Islet precursor cell (in vitro differentiated cells): ENCODE measurements at places on chromosomes 13 and 19.

DNA sequence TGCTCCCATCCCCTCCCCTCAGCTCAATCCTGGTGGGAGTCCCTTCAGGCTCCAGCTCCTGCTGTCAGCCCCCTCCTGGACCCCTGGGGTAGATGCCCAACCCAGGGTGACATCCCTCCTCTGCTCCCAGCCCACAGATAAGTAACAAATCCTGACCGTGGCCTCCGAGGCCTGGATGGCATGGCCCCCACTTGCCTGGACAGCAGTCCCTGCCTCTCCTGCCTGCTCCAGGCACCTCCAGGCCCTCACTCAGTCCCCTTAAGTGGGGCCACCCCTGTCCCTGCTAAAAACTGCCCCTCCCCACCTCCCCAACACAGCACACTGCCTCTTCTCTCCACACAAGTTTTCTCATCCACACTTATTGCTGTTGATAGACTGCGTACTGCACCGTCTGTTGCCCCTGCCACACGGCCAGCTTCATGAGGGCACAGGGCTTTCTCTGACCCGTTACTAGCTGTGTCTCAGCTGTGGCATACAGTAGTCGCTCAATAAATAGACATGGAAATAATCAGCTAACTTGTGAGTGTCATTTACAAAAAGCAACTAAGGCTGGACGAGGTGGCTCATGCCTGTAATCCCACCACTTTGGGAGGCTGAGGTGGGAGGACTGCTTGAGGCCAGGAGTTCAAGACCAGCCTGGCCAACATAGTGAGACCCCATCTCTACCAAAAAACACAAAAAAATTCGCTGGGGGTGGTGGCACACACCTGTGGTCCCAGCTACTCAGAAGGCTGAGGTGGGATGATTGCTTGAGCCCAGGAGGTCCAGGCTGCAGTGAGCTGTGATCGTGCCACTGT, 5.8 kb downstream of the CERS1 start:
- DNase-seq = no peak

DNA sequence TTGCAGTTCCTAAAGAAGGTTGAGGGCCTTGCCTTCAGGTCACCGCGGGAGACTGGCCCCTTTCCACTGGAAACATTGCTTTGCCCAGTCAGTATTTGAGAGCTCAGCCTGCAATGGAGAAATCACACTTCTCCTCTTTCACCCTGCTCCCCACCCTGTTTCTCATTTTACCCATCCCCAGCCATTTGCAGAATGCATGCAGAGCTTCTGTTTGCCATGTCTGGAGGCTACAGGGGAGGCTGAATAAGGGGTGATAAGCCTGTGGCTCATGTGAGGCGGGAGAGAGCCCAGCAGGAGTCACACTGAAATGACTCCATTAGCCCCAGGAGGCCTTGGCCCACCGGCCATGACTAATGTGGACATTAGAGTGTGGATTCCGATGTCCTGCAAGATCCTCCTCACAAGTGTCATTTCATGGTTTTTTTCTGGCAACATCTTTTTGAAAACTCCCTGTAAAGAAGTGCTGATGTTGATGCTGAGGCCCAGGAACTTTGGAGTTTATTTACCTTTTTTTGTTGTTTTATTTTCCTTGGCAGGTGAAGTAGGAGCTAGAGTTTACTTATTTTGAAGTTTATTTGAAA, 6.3 kb downstream of the SPINT2 start:
- peak; percentile 83 for DNase-seq

DNA sequence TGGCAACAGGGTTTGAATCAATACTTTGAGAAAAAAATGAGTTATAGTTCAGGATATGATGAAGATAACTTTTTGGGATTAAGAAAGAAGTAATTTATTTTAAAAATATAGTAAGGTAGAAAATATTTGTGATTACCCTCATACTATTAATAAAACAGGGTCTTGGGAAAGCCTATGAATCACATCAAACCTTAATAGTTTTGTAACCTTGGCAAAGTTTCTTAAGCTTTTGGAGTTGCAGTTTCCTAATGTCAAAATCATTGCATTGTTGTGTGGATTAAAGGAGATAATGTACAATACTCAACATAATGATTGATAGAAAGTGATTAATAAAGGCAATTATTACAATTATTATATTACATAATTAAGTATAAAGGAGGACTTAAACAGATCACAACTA, 149.0 kb downstream of the LMO7 start:
- DNase-seq = no peak

DNA sequence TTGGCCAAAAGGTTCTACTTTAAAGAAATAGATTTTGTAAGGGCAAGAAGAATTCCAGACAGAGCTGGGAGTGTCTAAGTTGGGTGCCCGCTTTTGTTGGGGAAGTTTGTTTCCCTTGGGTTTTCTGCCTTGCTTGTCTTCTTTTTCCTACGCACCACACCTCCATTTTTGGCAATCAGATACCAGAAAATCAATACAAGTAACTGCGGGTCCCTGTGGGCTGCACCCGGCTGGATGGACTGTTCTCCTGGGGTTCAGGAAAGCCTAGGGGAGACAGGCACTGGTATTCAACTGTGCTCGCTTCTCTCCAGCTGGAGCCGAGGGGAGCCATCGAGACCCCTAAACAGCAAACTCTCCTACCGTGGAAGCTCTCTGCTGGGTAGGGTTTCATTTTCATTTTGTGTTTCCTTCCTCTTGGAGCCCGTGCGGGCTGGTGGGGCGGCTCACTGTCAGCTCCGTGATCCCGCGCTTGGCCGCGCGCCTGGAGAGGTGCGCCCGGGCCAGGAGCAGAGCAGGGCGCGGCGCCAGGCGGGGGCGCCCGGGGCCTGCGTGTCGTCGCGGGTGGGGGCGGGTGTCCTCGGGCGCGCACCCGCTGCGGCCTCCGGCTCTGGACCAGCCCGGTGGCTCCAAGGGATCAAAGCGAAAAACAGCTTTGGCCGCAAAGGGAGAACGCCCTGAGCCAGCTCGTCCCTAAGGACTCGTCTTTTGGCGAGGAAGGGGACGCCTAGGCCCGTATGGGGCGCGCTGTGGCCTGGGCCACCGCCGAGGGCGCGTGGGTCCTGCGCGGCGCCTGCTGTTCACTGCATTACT, 347.2 kb downstream of the ZNF536 start:
- peak; percentile 60 for DNase-seq

GRCh38 chr13:35484384-35484783, 7.9 kb upstream of the MAB21L1 start:
- DNase-seq = no peak

DNA sequence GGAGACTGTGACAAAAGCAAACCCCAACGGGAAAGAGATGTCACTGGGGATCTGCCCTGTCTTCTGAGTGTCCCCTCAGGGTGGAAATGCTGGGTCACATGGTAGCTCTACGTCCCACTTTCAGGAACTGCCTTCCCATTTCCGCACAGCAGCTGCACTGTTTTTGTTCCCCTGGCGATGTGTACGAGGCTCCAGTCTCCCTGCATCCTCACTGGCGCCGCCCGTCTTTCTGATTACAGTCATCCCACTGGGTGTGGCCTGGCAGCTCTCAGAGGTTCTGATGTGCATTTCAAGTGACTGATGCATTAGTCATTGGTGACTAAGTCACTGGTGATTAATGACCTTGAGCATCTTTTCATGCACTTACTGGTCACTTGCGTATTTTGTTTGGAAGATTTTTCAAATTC, 21.2 kb downstream of the PCID2 start:
- peak; percentile 95 for DNase-seq

GRCh38 chr13:76210262-76210661, 574.1 kb downstream of the LMO7 start:
- no peak for DNase-seq

DNA sequence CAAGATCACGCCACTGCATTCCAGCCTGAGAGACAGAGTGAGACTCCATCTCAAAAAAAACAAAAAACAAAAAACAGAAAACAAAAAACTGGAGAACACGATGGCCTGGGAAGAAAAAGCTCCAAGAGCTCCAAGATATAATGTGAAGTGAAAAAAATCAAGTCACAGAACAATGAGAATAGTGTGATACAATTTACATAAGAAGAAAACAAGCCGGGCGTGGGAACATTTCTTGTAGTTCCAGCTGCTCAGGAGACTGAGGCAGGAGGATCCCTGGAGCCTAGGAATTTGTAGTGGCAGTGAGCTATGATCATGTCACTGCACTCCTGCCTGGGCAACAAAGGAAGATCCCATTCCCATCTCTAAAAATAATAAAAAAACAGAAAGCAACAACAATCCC, 8.5 kb upstream of the LMTK3 start:
- DNase-seq = no peak

- DNase-seq = no peak
These were observed 15.5 kb upstream of the AKT2 start for GRCh38 chr19:40300668-40301067.

- peak; percentile 71 for DNase-seq
These were observed 17.2 kb upstream of the DACT3 start for GRCh38 chr19:46678110-46678732.

DNA sequence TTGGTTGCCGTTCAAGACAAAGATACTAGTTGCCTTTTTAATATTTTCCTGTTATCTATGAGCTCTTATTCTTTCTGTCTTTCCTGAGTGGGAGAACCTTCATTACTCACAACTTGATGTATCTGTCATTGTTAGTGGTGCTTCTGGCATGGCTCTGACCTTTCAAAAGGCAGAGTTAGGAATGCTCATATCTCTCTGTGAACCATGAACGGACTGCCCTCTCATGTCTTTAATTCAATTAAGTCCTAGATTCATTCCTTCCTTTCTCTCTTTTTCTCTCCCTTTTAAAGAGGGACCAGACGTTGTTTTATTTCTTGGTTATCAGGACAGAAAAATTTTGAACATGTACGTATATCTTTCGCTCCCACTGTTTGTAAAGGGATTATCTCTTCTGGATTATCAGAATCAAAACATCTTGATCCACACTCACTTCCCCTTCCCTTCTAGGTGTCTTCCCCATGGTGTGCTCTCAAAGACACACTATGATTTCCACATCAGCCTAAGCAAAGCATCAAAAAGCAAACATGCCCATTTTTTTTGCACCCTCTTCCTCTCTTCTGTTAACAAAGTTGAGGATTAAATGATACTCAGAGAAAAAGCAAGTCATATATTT, 90.3 kb downstream of the LRCH1 start:
- DNase-seq = no peak

- no peak for DNase-seq
These were observed 6.6 kb downstream of the TMEM272 start for GRCh38 chr13:51838240-51838846.

- DNase-seq = no peak
These were observed 190.0 kb downstream of the MZT1 start for GRCh38 chr13:72537395-72537780.

- no peak for DNase-seq
These were observed 89.7 kb upstream of the SIAH3 start for GRCh38 chr13:45941261-45941660.

- DNase-seq = no peak
These were observed 3.1 kb upstream of the ZNF471 start for GRCh38 chr19:56504581-56504980.

GRCh38 chr19:32401992-32402391, 3.6 kb upstream of the DPY19L3 start:
- DNase-seq = no peak

- DNase-seq = no peak
These were observed 9.5 kb upstream of the SUPT20H start for GRCh38 chr13:37068962-37069361.

GRCh38 chr13:101454767-101455166, 2.3 kb downstream of the ITGBL1 start:
- peak; percentile 76 for DNase-seq

DNA sequence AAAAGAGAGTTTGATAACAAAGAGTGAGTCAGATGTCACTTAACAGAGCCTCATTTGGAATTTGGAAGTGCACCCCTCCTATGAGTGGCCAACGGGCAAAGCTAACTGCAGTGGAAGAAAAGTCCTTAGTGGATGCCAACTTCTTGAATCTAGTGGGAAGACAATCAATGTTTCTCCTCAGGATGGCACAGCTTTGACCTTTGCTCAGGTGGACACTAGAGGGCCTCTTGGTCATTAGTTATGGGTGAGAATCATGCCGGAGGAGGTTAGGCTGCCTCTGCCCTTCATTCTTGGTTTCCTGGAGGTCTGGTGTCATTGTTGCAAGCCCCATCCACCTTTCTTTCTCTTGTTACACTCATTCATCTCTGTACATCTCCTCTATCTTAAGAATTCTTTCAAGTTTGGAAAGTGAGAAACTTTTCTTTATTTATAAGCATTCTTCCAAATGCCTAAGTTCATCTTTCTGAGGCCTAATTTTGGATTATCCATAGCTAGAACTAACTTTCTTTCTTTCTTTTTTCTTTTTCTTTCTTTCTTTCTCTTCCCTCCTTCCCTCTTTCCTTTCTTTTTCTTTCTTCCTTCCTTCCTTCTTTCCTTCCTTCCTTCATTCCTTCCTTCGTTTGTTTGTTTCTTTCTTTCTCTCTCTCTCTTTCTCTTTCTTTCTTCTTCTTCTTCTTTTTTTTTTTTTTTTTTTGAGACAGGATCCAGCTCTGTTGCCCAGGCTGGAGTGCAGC, 327.2 kb upstream of the TSHZ3 start:
- DNase-seq = no peak

GRCh38 chr13:42057918-42058530, 9.6 kb downstream of the DGKH start:
- DNase-seq = no peak

- DNase-seq = no peak
These were observed 144.7 kb upstream of the KLF12 start for GRCh38 chr13:74278901-74279300.

DNA sequence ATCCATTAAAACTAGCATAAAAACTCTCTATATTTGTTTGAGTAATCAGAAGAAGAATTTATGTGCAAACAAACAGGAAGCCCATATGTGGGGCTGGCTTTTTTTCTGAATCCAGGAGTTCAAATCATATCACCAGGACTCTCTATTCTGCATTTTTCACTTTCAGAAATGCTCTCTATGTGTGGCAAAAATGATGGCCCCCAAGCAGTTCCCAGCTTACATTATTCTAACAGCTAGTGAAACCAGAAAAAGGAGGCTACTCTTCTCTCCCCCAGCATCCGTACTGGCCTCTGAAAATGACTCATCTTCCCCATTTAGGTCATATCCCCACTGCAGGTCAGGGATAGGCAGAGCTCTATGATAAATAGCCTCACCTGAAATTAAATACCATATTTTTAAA, 20.4 kb downstream of the RBM26 start:
- no peak for DNase-seq
